ENCODE measurements at places on chromosomes 4 and X. TPM values are rescaled to one million over a fixed set of nuclear protein-coding genes. Genes with fewer than 3 reads are reported as not detected.

The PDK3 gene
- total RNA-seq: 6.6 TPM

The CT47B1 gene
- not detected for total RNA-seq

The ZDHHC15 gene
- total RNA-seq: 0.77 TPM

The TAF7L gene
- 0.27 TPM for total RNA-seq

The TLR10 gene
- total RNA-seq: not detected

The MAGEA11 gene
- not detected for total RNA-seq

- DNase-seq: no peak
- H3K27me3 ChIP-seq: no peaks in the 10 kb centered on the region
- H3K4me3 ChIP-seq: no peak overlapping the region
- no peak overlapping the region for H3K27ac ChIP-seq
- no peaks in the 10 kb centered on the region for H3K36me3 ChIP-seq
Observed at GRCh38 chr4:184672741-184673140, 23.2 kb downstream of the PRIMPOL start.

DNA sequence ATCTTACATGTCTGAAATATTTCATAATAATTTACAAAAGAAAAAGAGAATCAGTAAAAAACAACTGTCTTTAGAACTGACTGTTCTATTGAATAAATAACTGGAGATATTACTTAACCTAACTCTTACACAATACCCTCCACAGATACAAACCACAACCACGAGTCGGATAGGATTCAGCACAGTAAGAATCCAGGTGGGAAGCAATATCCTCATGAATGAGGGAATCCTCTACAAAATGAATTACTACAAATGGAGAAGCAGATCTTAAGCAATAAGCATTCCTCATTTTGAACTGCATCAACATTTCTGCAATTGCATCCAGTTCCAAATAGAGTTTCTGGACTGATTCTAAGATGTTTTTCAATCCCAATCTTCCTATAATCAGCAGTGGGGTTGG, 227.1 kb downstream of the SH2D1A start:
- no peaks in the 10 kb centered on the region for H3K4me1 ChIP-seq
- H3K27ac ChIP-seq: no peak overlapping the region
- H3K4me3 ChIP-seq: no peak overlapping the region
- no peaks in the 10 kb centered on the region for H3K27me3 ChIP-seq
- no peaks in the 10 kb centered on the region for H3K36me3 ChIP-seq

DNA sequence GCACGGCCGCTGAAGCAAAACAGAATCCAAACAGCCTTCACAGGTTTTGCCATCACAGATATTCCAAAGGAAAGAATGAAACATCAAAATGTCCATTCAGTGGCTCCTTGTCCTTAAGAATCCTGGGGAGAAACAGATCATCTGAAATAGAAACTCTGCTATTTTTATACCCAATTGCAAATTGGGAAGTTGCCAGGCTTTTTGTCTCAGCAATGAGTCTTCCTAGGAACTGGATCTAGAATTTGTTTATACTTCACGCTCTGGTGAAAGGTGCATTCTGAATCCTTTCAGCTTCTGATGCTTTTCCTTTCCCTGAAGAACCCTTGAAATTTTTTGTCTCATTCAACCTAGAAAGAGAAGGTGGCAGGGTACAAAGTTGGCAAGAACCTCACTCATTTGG, 218.9 kb downstream of the FBXW7 start:
- H3K36me3 ChIP-seq: no peaks in the 10 kb centered on the region
- H3K27ac ChIP-seq: no peak overlapping the region
- no peak overlapping the region for H3K4me3 ChIP-seq
- DNase-seq: peak; percentile 23

DNA sequence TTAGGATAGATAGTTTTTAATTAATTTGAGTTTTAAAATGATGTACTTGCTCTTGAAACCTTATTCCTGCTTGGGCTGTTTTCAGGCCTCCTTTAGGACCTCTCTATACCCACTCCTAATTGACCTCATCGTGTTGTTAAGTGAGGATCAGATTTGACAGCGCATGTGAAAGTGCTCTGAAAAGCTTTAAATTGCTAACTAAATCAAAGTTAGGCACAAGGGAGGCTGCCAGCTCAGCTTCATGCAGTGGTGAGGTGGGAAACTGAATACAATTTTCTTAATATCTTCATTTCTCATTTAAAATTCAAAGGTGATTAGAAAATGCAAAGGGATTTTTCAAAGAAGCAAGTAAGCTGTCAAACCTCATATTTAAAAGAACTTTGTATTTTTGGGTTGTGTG, 20.0 kb downstream of the FHDC1 start:
- DNase-seq: no peak
- no peak overlapping the region for H3K4me3 ChIP-seq
- peaks cover 14% of the 10 kb centered on the region for H3K4me1 ChIP-seq
- H3K27ac ChIP-seq: no peak overlapping the region

DNA sequence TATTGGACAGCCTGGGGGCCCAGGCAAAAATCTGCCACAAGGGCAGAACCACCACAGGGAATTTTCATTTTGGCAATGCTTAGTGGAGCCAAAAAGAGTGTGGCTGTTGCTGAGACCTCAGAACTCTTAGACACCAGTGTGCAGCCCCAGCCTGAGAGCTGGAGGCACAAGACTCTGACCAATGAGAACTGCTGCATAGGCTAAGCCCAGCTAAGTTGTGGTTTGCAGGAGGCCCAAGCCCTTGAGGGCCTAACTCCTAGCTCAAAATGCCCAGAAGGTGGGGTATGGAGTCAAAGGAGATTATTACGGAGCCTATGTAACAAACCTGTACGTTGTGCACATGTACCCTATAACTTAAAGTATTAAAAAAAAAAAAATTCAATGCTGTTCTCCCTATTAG, 296.7 kb downstream of the TRAM1L1 start:
- no peak overlapping the region for H3K27ac ChIP-seq
- no peaks in the 10 kb centered on the region for H3K27me3 ChIP-seq
- H3K4me3 ChIP-seq: no peak overlapping the region
- no peaks in the 10 kb centered on the region for H3K36me3 ChIP-seq

DNA sequence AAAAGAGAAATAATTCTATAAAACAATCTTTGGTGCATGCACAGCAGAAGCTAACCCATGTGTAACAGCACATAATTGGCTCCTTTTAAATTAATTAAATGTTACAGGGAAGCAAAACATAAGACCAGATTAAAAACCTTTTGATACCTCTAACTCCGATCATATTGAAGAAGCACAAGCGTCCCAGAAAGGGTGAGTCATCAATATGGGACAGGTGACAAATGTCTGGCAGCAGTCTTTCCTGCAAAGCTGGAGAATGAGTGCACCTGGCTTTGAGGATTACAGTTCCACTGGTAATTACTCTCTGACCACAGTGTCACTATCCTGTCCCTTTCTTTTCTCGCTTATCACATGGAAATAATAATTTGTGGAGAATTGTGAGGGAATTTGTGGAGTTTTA, 94.6 kb downstream of the FAM9B start:
- H3K27me3 ChIP-seq: no peaks in the 10 kb centered on the region
- DNase-seq: no peak
- H3K27ac ChIP-seq: no peak overlapping the region
- H3K4me1 ChIP-seq: no peaks in the 10 kb centered on the region

DNA sequence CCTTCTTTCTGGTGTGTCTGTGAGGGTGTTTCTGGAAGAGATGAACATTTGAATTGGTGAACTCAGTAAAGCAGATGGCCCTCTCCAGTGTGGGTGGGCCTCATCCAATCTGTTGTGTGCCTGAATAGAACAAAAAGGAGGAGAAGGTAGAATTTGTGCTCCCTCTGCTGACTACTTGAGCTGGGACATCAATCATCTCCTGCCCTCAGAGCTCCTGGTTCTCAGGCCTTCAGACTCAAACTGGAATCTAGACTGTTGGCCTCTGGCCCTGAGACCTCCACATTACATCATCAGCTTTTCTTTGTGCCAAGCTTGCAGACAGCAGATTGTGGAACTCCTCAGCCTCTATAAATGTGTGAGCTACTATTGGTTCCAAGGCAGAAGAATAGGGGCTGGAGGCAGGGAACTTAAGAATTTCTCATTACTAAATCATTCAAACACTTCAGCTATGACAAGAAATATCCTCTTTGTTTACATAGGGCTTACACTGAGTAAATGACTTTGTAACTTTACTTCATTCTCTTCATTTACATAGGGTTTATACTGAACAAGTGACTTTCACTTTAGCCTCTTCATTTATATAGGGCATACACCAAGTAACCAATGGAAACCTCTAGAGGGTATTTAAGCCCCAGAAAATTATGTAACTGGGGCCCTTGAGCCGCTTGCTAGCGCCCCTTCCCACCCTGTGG, 86.9 kb upstream of the NWD2 start:
- H3K4me1 ChIP-seq: no peaks in the 10 kb centered on the region
- no peak for DNase-seq
- H3K27me3 ChIP-seq: no peaks in the 10 kb centered on the region
- no peaks in the 10 kb centered on the region for H3K36me3 ChIP-seq
- H3K4me3 ChIP-seq: no peak overlapping the region

DNA sequence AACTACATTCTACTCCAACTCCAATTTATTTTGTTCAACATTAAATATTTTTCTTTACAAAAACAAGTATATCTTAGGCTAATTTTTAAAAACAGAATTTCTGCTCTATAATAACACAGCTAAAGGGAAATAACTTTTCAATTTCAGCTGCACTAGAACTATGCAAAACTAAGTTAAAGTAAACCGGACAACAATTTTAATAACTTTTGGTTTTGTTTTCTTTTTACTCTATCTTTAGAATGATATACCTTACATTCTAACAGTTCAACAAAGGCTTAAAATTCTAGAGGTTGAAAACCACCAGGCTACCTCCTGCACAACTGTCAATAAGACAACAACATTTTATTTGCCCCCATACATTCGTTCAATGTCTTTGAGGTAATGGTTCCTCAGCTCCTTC, 18.7 kb upstream of the KCNE5 start:
- no peaks in the 10 kb centered on the region for H3K27me3 ChIP-seq
- no peak for DNase-seq
- H3K36me3 ChIP-seq: peaks cover 2% of the 10 kb centered on the region
- no peak overlapping the region for H3K27ac ChIP-seq

DNA sequence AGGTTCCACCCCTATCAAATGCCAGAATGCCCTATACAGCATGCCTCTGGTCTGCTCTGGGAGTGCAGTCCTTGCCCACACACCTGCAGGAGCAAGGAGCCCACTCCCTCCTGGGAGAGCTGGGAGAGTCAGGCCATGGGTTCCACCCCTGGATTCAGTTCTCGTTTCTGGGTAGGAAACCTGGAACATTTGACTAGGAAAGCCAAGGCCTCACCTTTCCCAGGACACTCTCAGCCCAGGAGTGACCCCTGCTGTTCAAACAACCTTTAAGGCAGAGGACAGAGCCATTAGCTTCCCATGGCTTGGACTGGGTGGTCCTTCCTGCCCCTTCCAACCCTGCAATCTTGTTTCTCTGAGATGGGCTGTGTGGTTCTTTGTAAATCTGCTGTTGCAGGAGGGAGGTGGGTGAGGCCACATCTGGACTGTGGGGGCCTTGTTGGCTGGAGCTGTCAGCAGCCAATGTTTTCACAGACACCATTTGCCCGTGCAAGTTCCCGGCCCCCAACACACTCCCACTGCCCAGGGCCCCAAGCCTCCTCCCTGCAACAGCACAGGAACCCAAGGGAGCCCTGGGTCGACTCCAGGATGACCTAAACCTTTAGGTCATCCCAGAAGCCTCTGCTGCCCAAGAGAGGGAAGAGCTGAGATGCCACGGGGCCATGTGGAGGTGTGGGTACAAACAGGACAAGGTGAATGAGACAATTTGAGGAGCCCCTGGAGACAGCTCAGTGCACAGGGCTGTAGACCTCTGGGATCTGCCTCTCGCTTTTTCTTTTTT, 104.4 kb downstream of the PJA1 start:
- H3K36me3 ChIP-seq: no peaks in the 10 kb centered on the region
- peak; percentile 10 for DNase-seq
- H3K4me3 ChIP-seq: no peak overlapping the region
- H3K4me1 ChIP-seq: no peaks in the 10 kb centered on the region

GRCh38 chr4:169239221-169239905, 31.4 kb downstream of the SH3RF1 start:
- H3K27me3 ChIP-seq: no peaks in the 10 kb centered on the region
- H3K4me3 ChIP-seq: no peak overlapping the region
- no peaks in the 10 kb centered on the region for H3K36me3 ChIP-seq
- no peak for DNase-seq
- peaks cover 36% of the 10 kb centered on the region for H3K4me1 ChIP-seq

- DNase-seq: peak; percentile 64
- no peaks in the 10 kb centered on the region for H3K27me3 ChIP-seq
- no peak overlapping the region for H3K4me3 ChIP-seq
- no peaks in the 10 kb centered on the region for H3K36me3 ChIP-seq
- no peaks in the 10 kb centered on the region for H3K4me1 ChIP-seq
Observed at GRCh38 chr4:19005211-19005610, 983.7 kb upstream of the LCORL start.

DNA sequence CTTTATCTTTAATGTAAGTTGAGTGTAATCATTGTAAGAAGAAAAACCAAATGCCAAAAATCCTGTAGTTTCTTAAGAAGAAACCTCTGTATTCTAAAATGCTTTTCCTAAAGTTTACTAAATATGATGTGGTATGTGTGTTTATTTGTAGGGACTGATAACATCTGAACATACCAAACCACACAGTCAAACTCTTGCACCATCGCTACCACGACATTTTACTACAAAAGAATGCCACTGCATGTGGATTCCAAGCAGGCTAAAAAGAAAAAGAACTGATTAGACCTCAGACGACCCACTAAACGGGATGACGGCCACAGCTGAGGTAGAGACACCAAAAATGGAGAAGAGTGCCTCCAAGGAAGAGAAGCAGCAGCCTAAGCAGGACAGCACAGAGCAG, 46.1 kb downstream of the LAS1L start:
- no peaks in the 10 kb centered on the region for H3K4me1 ChIP-seq
- H3K27ac ChIP-seq: no peak overlapping the region
- no peak overlapping the region for H3K4me3 ChIP-seq
- H3K36me3 ChIP-seq: no peaks in the 10 kb centered on the region
- no peaks in the 10 kb centered on the region for H3K27me3 ChIP-seq

DNA sequence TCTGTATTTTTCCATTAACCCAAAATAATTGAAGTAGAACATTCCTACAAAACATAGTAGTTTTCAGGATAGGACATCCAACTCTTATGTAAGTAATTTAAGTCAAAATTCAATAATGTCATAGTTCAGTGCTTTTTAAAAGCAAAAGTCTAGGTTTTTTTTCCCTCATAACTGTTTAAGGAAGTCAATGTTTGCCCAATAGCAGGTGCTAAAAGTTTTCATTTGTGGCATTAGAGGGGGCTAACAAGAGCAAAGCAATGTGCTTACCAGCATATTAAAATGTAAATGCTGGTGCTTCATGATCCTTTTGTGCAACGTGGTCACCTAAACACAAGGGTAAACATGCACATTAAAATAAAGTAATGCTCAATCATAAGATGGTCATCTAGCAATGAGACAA, 155.2 kb upstream of the PPP1R2C start:
- H3K4me3 ChIP-seq: no peak overlapping the region
- no peaks in the 10 kb centered on the region for H3K36me3 ChIP-seq
- H3K27ac ChIP-seq: no peak overlapping the region

DNA sequence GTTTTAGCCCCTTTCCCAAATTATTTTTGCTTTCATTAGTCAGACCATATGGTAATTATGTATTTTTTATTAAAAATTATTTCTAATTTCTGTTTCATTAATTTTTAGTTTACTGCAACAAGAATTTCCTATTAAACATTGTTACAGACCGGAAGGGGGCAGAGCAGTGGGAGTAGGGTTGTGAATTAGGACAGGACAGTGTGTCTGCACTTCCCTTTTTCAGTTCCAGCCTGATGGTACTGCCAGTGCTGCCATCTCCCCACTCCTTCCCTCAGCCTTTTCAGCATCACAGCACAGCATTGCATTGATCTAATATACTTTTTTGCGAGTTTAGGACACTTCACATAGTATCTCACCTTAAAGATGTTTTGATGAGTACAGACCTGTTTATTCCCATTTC, 76.5 kb downstream of the STIM2 start:
- H3K27ac ChIP-seq: no peak overlapping the region
- no peaks in the 10 kb centered on the region for H3K4me1 ChIP-seq
- H3K36me3 ChIP-seq: no peaks in the 10 kb centered on the region
- no peak for DNase-seq

All from astrocyte (in vitro differentiated cells and primary cell).